Fibroblast of pulmonary artery (primary cell): ENCODE measurements at places on chromosomes 12 and 14.

DNA sequence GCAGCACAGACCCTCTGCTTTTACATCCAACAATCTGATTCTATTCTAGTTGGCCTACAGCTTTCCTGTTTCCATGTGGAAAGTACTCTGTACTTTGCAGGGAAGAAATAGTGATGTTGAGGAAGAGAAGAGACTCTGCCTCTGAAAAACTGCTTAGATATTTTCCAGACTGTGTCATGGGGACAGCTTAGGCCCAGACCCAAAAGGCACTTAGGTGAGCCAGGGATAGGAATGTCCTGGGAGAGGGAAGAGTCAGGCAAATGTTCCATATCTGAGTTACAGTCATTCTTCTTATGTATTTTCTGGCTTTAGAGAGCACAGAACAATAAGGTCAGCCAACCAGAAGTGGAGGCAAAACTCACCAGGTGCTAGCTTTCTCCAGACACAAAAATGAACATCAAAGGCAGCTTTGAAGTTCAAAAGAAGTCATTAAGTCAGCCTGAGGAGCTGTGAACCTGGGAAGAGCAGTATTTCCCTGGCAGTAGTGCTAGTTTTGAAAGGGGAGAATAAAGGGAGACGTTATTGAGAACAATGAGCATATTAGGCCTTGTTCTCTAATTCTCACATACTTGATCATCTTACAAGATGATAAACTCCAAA lies 199.7 kb upstream of the LMNTD1 start:
- no peak for DNase-seq

DNA sequence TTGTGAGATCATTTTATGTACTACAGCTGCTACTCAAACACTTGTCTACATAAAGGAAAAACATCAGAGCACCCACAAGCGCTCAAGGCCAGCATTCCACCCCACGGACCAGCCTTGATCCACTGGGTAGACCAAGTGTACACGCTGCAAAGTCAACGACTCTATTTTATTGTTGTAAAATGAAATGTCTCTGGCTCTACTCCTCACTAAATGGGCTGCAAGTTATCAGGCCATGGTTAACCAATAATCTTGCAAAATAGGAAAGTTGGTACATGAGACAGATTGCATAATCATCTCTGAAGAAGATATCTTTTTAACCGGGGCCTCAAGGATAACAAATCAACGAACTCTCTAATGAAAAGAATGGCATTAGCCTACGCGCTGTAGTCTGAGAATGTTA lies 69.9 kb upstream of the FOXN3 start:
- DNase-seq: no peak

DNA sequence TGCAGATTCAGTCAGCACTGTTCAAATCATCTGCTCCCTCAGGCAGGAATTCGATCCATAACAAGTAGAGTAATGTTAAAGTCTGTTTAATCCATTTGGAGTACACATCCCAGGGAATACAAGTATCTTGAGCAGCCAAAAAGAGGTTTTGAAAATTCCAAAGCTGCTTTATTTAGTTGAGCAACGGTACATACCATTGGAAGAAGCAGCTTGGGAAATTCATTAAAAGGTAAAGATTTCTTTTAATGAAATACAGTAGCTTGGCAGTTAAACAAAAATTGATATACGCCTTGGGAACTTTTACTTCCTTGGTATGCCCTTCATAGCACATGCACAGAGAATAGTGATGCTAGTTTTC lies 153.8 kb downstream of the LRIG3 start:
- DNase-seq: no peak

DNA sequence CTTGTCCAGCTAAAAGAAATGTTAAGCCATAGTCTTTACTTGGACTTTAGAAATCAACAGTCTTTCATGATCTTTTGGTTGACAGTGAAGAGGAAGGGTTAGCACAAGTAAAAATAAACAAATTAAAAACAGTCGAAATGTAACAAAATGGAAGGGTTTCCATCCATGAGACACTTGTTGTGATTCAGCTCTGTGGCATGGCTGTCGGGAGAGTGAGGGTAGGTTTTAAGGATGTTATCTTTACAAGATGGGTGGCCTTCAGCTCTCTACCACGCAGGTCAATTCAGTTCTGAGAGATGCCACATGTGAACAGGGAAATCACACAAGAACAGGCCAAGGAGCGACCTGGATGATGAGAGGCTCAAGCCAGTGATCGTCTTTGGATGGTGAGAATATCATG lies 180.2 kb downstream of the PPM1H start:
- DNase-seq: no peak

DNA sequence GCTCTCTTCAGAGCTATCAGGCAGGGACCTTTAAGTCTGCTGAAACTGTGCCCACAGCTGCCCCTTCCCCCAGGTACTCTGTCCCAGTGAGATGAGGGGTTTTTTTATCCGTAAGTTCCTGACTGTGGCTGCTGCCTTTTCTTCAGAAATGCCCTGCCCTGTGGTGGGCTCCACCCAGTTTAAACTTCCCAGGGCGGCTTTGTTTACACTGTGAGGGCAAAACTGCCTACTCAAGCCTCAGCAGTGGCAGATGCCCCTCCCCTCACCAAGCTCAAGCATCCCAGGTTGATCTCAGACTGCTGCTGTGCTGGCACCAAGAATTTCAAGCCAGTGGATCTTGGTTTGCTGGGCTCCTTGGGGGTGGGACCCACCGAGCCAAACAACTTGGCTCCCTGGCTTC lies 46.9 kb upstream of the SLC16A7 start:
- no peak for DNase-seq

- DNase-seq: peak; percentile 80
These were observed 26.8 kb downstream of the EMP1 start for GRCh38 chr12:13223179-13223804.

- no peak for DNase-seq
These were observed 17.2 kb upstream of the GALNT9 start for GRCh38 chr12:132346471-132347175.

- peak; percentile 12 for DNase-seq
These were observed 124.2 kb downstream of the PAWR start for GRCh38 chr12:79566452-79567174.

GRCh38 chr12:124744659-124745464 lies 118.8 kb downstream of the SCARB1 start:
- no peak for DNase-seq

DNA sequence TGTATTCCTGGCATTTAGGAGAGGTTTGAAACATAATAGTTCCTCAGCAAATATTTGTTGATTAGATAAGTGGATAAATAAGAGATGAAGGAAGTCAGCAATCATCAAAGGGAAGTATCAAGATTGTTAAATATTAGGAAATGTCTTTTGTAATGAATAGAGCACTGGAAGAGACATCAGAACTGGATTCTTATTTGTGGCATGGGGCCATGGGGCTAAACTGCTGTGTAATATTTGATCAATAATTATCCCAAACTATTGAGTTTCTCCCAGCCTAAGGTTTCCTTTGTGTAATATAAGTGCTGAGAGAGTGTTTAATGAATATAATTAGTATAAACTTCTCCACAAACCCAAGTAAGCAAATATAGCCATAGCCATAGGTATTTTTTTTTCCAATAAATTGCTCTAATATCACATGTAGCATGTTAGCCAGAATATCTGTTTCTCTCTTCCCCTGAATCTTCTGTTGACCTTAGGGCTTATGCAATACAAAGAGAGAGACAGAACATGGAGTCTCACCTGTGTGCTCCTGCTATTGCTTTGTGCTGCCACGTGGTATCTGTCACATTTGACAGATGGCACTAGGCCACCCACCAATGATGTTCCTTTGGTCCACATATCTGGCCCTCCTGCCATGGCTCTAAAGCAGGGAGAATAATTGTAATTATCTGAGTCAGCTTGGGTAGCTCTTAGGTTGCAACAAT lies 658.7 kb downstream of the SOX5 start:
- no peak for DNase-seq

- DNase-seq: no peak
These were observed 83.9 kb upstream of the OSBPL8 start for GRCh38 chr12:76643438-76643837.

DNA sequence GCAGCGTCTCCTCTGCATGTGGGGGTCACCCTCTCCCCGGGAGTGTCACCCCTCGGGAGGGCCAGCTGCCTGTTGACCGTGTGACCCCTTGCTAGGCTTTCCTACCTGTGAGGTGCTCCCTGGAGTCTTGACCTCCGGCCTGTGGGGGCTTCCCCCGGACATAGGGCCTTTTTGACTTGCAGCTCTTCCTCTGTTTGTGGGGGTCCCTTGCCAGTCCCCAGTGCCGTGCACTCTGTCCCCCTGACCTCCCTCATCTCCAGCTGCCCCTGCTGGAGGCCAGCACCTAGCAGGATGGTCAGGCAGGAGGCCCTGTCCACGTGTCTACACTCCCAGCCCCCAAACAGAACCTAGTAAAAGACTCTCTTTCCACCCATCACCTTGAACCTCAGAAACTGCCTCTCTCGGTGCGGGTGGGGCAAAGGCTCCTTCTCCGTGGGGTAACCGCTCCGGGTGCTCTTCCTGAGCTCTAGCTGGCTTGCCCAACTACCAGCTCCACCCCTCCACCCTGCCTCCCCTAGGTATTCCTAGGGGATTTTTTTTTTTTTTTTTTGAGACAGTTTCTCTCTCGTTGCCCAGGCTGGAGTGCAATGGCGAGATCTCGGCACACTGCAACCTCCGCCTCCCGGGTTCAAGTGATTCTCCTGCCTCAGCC lies 810 bp downstream of the AACS start:
- no peak for DNase-seq

DNA sequence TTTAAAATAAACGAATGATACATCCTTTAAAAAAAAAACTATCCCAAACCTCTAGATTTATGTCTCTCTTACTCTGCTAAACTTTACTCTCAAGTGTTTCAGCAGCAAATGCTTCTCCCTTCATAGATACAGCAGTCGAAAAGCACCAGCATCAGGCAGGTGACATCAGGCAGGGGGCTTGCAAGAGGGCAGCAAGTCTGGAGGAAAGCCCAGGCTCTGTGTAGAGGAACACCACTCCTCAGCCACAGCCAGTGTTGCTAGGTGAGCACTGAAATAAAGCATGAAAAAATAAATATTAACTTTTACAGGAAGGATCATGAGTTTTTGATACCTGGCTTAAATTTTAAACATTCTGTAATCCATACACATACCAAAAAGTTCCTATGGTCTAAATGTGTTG lies 419.4 kb downstream of the GALC start:
- no peak for DNase-seq

DNA sequence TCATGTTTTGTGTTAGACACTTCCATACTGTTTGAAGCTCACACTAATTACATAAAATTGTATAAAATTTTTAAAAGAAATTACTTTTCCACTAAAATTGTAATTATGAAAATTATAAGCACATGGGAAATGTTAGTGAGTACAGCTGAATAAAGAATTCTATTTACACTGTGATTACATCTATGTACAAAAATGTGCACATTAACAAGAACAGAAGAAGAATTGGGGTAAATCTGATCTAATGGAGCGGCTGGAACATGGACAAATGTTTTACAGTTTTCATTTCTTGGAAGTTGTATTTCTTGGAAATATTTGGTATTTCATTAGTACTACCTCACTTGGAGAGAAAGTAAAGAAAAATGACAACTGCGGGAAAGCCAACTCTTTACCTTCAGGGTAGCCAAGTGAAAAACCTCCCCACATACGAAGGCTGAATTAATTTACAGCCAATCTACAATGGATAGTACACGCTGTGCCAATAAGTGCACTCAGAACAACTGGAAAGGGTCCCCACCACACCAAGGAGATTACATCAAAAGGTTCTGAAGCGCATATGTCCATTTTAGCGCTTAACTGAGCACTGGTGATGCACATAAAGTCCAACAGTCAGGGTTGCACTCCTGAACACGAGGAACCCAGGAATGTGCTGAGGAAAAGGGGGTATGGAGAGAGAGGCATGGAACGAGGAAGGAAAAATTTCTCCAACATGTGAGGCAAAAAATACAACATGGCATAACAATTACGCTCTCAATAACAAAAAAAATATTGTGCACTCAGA lies 17.5 kb downstream of the MED13L start:
- DNase-seq: no peak

DNA sequence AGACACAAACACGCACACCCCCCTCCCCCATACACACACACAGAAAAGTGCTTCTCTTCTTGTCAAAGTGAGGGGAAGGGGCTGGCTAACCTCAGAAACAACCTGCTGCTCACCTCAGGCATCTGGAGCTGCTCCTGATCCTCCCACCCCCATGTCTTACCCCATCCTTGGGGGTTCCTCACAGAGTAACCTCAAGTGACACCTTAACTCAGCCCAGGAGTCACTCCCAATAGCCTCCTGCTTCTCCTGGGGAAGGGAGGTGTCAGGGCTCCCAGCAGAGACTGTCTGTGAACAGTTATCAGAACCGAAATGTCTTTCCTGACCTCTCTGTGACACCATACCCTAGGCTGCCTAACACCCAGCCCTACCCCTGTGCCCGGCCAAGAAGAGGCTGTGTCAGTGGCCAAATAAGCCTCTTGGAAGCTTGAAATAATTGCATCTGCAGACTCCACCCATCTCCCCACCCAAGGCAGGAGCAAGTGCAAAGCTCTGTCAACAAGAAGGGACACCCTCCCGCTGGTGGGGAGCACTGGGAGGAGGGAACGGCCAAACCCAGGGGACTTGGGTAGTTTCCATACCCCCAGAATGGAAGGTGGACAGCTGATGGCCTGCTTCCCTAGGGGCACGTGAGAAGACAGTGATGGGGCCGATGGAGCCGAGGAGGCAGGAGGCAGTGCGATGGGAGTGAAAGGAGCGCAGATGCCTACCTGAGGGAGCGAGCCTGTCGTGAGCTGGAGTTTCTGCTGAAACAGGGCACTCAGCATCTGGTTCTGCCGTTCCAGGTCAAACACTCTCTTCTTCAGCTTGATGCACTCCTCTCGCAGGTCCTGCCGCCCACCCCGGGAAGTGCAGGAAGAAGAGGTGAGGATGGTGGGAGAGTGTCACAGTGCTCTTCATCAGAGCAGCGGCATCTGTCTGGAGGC lies 26.8 kb downstream of the NCKAP5L start:
- DNase-seq: no peak

- no peak for DNase-seq
These were observed 23.0 kb downstream of the ZNF410 start for GRCh38 chr14:73909681-73910080.

GRCh38 chr14:81991998-81992397 lies 458.3 kb upstream of the SEL1L start:
- DNase-seq: peak; percentile 3

- peak; percentile 65 for DNase-seq
These were observed 170.3 kb upstream of the LMNTD1 start for GRCh38 chr12:25723336-25723735.
